ENCODE measurements at places on chromosomes 16 and 17.

GRCh38 chr17:58605470-58605869 is 86.4 kb downstream of the TEX14 start:
- no peak for DNase-seq

- no peak for DNase-seq
These were observed 5.2 kb downstream of the ARSG start for GRCh38 chr17:68296217-68297191.

- DNase-seq: no peak
These were observed 68.8 kb downstream of the MRTFB start for GRCh38 chr16:14139872-14140271.

- no peak for DNase-seq
These were observed 13.9 kb downstream of the BEAN1 start for GRCh38 chr16:66440970-66441369.

- no peak for DNase-seq
These were observed 29.8 kb downstream of the CNGB1 start for GRCh38 chr16:57941016-57941664.

GRCh38 chr17:1109606-1110540 is 69.9 kb downstream of the ABR start:
- no peak for DNase-seq

- no peak for DNase-seq
These were observed 4.3 kb downstream of the NEUROD2 start for GRCh38 chr17:39603304-39604016.

- DNase-seq: no peak
These were observed 253.9 kb upstream of the CACNG5 start for GRCh38 chr17:66580956-66581391.

DNA sequence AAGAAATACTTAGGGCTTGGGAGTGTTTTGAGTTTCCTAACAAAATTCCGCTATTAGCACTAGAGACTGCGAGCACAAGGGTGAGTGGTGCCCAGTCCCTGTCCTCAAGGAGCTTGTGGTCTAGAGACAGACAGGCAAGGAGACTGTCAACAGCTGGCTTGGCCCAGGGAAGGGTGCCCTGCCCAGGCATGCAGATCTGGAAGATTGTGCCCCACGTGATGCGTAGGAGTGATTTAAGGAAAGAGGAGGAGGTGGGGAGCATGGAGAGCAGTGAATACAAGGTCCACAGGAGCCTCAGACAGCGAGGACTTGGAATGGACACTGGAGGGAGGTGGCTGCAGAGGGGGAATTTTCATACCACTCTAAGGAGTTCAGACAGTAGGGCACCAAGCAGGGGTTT is 25.0 kb downstream of the SCPEP1 start:
- DNase-seq: no peak

DNA sequence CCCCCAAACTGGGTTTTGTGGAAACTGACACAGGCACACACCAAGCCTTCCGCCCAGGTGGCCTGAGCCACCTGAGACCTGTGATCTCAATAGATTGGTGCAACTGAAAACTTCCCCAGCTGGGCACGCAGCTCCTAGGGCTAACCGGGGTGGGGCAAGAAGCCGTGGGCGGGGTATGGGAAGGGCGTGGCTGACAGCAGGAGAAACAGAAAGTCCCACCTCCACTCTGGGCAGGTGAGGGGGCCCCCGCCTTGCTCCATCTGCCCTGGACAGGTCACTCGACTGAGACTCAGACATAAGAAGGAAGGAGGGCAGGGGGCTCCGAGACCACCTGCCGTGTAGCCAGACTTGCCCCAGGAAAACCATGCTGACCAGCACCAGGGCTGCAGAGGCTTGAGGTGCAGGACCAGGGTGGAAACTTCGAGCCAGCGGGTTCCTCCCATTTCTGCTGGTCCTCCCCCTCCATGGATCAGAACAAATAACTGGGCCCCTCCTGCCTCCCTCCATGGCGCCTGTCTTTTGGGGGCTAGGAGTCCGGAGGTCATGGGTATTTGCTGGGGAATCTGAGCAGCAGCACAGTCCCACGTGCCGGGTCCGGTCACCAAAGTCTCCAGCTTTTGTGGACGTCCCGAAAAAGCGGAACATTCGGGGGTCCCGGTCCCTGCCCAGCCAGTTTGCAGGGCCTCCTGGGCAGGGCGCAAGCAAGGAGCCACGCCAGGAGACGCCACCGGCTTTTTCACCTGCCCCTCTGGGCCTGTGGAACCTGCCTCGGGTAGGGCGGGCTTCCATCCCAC is 1.3 kb downstream of the TIMP2 start:
- DNase-seq: no peak

DNA sequence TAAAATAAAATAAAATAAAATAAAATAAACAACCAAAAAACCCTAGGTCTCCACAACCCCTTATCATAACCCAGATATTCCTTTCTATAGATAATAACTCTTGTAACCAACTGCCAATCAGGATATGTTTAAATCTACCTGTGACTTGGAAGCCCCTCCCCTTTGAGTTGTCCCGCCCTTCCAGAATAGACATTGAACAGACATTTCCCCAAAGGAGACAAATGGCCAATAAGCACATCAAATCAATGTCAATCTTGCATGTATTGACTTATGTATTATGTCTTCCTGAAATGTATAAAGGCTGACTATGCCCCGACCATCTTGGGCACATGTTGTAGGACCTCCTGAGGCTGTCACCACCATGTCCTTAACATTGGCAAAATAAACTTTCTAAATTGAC is 1.5 kb upstream of the MAPK7 start:
- DNase-seq: no peak

Data from NCI-H2081 treated with DMSO at 0.1 percent for 48 hours (cell line).